ENCODE measurements at places on chromosomes 7 and 10.
A peak's percentile ranks its signal among the peaks of the same experiment; 100 is the strongest.

- DNase-seq = no peak
Observed at GRCh38 chr7:16651396-16652239, 5.6 kb downstream of the BZW2 start.

- DNase-seq = no peak
Observed at GRCh38 chr10:70286616-70287015, 2.8 kb upstream of the NPFFR1 start.

- no peak for DNase-seq
Observed at GRCh38 chr7:509426-510130, 10.1 kb downstream of the PDGFA start.

DNA sequence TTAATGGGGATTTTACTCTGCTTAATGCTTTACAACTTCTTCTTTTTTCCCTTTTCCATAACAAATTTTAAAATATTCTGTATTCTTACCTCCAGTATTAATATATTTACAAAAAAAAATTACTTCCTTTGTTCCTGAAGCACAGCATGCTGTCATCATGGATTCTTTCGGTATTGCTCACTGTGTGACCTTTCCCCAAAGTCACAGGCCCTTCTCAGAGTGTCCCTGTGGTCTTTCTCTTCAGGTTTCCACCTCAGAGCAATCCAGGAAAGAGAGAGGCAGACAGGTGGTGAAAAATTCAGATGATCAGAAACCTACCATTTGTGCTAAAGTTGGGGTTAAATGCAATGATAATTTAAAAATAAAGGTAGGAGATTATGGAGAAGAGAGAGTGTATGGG, 13.0 kb downstream of the AOAH start:
- no peak for DNase-seq

DNA sequence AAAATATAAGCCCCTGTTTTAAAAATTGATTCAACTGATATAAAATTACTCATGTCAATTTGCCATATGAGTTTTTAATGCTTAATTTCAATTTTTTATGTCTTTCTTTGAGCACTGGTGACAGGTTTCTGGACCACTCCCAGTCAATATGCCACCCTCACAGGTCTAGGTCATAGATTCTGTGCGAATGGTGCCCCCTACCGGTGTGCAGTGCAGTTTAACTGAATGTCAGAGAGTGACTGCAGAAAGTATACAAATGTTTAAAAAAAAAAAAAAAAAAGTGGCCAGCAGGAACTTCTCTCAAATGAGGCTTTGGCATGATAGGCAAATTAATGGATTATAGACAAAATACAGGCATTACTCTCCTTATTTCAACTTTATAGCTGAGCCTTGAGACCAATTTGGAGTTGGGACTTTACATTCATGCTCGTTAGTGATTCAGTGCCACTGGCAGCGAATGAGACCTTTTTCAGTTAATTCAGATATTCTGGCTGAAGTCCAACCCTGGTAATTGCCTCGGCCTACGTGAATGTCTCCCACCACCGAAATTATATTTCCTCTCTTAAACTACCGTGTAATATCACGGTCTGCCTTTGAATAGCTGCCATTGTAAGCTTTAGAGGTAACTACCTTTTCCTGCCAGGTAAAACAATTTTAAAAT, 427.6 kb downstream of the PHTF2 start:
- peak; percentile 81 for DNase-seq

- no peak for DNase-seq
Observed at GRCh38 chr7:24540956-24541355, 32.3 kb upstream of the PALS2 start.

DNA sequence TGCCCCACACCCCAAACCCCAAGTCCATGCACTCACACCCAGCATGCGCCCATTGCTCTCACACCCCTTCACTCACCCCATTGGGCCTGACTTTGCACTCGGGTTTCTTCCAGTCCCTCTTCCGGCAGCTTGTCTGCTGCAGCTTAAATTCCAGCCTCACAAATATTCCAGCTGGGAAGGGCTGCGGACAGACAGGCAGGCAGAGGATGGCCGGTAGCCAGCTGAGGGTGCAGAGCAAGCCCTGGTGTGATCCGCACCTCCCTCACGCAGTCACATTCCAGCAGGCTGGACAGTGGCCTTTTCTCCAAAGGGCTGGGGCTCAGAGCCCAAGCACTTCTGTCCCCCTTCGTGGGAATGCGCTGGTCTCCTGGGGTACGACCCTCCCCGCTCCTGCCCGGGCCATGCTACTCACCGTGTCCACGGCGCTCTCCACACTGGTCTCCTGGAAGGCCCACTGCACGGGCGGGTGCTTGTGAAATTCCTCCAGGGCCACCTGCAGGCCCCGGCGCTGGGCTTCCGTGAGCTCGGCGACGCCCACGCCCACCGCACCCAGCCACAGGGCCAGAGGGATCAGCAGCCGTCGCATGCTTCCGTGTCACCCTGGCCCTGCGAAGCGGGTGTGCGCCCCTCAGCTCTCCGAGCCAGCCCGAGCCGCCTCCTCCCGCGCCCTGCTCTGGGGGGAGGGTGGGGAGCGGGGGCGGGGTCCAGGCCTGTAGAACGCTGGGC, 1.2 kb downstream of the RARRES2 start:
- DNase-seq = peak; percentile 62

DNA sequence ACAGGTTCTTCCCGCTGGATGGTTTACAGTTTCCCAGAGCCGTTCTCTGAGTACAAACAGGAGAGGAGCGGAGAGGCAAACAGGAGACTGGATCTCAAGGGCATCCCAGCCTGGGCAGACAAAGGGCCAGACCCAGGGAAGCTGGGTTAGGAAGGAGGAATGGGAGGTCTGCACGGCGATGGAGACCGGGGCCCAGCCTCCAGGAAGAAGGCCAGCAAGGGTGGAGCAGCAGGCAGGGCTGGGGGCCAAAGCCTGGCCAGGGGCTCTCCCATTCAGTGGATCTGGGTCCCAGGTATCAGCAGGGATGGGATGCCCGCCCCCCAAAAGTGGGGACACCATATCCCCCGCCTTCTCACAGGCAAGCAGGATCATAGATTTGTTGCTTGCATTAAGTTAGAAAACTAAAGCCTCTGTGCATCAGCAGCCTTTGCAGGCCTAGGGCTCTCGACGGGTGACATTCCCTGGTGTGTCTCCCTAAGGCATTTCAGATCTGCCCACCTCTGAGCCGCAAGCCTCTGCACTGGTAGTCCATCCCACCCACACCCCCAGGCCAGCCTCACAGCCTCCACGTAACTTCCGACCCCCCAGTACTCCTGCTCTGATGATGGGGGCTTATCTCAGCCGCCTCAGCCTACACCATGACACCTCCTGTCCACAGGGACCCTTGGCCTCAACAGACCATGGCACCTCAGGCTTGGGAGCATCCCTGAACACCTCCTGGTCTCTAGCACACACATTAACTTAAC, 59.9 kb downstream of the TNS3 start:
- no peak for DNase-seq

DNA sequence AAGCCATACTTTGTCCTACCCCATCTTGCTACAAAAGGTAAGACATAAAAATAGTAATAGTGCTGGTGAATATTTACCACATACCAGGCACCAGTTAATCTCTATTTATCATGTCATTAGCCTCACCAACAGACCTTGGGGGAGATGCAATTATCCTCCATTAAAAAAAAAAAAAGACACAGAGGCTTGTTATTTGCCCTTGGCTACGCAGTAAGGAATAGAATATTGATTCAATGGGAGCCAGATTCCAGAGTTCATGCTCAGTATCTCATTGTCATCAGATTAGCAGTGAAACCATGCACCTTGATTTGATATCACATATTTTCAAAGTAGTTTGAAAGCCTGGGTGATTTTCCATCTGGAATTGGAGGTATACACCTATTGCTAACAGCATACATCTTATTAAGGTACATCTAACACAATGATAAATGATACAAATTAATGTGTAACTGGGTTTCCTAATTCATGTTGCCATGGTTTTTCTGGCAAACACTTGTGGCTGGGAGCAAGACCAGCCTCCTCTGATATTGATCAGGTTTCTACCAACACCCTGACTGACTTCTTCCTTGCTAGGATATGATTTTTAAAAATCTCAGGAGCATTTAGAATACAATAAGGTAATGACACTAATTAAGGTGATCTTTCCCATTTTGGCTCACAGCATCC, 67.1 kb upstream of the PRR15 start:
- DNase-seq = no peak

DNA sequence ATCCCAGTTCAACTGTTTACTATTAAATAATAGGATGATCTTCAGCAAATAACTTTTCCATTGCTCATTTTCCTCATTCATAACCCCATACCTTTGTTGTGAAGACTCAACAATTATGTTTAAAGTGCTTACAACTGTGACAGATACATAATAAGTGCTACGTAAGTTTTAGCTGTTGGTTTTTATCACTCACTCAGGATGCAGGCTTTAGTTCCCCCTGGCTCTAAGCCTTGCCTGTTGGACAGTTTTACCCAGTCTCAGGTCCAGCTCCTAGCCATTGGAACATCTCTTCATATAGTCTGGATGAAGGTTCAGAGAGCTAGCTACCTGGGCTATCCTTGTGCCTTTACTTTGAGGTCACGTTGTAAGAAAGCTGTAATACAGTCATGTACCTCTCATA, 353.2 kb downstream of the CRPPA start:
- DNase-seq = no peak

- no peak for DNase-seq
Observed at GRCh38 chr7:139830782-139831501, 1.9 kb downstream of the TBXAS1 start.

GRCh38 chr7:28697913-28698563, 260.1 kb downstream of the TRIL start:
- DNase-seq = no peak

GRCh38 chr7:143322760-143323633, 7.1 kb downstream of the CLCN1 start:
- no peak for DNase-seq

DNA sequence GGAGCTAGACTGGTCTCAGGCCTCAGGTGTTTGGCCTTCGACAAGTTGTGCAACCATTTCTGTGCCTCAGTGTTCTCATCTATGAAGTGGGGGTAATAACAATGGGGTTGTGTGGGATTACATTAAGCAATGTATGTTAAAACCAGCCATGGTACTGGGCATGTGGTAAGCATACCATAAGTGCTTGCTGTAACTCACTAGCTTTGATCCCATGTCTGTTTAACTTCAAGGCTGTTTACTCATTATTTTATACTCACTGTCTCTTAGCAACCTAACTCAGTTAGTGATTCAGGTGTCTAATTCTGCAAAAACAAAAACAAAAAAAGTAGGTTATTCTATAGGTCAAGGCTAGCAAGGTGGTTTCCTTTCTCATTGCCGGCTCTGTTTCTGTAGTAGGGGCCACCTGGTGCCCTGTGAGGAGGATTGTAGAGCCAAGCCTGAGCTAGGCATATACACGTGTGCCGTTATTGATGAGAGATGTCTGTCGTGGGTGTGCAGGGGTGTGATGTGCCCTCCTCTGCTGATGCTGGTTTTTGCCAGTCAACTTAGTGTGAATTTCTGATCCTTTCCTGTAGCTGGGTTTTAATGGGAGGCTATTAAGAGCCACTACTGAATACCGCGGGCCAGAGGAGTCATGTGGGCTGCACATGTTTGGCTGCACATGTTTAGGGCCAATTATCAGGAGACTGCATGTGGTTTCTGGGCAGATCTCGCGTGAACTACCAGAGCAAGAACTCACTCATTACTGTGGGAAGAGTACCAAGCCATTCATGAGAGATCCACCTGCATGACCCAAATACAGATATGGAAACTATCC, 56.2 kb downstream of the EEPD1 start:
- DNase-seq = no peak

GRCh38 chr7:70533614-70534013, 598.3 kb upstream of the GALNT17 start:
- DNase-seq = no peak

- DNase-seq = peak; percentile 79
Observed at GRCh38 chr7:5633161-5634106, 148.0 kb downstream of the RNF216 start.

- DNase-seq = no peak
Observed at GRCh38 chr10:47378183-47378510, 5.9 kb downstream of the ZNF488 start.

DNA sequence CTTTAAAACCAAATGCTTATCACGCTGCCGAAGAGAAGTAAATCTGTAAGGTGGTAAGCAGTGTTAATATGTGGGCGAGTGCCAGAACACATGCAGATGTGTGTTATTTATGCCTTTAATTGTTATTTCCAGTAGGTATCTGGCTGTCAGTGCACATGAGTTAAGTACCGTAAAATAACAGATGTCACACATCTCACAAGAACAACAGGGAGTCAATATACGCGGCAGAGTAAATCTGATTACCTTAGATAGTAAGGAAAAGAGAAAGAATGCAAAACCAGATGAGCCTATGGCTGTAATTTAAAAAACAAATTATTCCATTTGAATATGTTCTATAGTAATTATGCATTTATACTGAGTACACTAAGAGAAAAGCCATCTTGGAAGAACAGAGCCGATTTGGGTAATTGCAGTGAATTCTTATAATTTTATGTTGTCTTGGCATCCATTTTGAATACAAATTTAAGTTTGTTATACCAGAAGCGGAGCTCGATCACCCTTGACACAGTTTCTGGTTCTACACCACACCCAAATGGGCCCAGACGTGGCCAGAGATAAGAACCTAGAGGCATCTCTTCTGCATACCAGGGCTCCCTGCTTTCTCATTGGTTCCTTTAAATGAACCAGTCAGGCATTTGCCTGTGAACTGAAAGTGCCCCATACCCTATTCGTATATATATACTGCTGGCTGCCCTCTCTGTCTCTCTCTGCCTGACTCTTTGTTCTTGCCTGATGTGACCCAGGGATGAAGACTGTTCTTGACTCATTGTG, 34.8 kb downstream of the DNAJB9 start:
- DNase-seq = no peak
